ENCODE measurements at places on chromosomes 12 and 14. TPM values are rescaled to one million over a fixed set of nuclear protein-coding genes. Genes with fewer than 3 reads are reported as not detected.
A peak's percentile ranks its signal among the peaks of the same experiment; 100 is the strongest.

The CCDC38 gene
- 0.12 TPM for total RNA-seq

The G2E3 gene
- total RNA-seq: 22.0 TPM

The NGDN gene
- total RNA-seq: 26.9 TPM

The ENO2 gene
- 5.6 TPM for total RNA-seq

- DNase-seq: no peak
Observed at GRCh38 chr14:32341947-32342846, 13.1 kb downstream of the AKAP6 start.

DNA sequence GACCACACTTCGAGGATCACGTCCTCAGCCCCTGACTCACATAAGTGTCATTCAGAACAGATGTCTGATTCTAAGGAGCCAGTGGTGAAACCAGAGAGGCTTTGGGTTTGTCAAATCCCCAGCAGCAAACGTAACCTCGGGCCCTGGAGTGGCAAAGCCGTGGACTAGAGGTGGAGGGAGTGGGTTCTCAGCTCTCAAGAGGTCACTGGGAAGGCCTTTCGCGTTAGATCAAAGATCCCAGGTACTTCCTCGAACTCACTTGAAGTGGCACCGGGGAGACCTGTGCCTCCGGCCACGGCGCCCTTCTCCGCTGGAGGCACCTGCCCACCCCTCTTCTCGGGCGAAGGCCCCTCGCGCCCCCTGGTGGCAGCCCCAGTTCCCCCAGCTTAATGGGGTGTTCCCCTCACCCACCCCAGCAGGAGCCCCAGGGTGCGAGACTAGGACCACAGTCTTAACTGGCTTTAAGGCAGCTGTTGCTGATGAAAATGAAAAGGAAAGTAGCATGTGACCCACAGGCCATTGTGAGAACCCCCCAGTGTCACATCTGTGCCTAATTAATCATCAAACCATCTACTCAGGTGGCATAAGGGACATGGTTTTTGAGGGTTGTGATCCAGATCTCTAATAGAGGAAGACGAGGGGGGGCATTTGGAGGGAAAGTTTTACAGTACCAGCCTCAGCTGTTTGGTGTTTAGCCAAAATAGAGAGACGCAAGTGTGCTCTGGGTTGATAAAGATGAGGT, 672 bp upstream of the ESR2 start:
- peak; percentile 47 for DNase-seq

GRCh38 chr12:104641862-104642261, 185.1 kb downstream of the CHST11 start:
- no peak for DNase-seq

GRCh38 chr14:61699027-61699426, 3.7 kb downstream of the HIF1A start:
- no peak for DNase-seq

- DNase-seq: no peak
Observed at GRCh38 chr12:3139760-3140159, 62.6 kb downstream of the TSPAN9 start.

DNA sequence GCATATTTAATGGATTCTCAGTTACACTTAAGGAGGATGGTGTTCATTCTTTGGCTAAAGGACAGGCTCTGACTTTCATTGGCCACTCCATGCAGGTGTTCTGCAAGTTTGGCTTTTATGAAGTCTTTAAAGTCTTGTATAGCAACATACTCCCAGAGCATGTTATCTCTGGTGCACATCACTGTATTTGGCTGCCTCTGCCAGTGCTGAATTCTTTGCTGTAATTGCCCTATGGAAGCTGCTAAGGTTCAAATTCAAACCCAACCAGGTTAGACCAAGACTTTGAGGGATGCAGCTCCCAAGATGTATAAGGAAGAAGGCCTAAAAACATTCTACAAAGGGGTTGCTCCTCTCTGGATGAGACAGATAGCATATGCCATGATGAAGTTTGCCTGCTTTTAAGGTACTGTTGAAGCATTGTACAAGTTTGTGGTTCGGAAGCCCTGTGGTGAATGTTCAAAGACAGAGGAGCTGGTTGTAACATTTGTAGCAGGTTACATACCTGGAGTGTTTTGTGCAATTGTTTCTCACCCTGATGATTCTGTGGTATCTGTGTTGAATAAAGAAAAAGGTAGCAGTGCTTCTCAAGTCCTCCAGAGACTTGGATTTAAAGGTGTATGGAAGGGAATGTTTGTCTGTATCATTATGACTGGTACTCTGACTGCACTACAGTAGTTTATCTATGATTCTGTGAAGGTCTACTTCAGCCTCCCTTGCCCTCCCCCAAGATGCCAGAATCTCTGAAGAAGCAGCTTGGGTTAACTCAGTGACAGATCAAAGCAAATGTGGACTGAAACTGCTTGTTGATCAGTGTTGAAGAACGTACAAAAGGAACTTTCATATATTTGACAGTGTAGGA, 19.4 kb downstream of the TMEM116 start:
- no peak for DNase-seq

DNA sequence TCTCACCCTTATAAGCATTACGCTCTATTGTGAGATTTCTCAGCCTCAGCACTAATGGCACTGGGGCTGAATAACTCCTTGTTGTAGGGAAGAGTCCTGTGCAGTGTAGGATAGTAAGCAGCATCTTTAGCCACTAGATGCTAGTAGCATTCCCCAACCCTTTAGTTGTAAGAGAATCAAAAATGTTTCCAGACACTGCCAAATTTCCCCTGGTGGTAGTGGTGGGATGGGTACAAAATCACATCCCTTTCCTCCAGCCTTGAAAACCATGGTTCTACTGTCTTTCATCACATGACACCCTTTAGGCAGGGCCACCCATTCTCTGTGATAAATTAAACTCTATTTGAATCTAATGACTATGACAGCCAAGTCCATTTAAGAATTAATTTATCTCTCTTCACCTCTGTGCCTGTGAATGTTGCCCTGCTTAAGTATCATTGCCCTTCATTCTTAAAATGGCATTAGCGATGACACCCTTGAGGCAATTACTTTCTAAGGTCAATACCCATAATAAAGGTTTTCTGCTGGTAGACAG, 199.4 kb downstream of the ANO4 start:
- DNase-seq: no peak

DNA sequence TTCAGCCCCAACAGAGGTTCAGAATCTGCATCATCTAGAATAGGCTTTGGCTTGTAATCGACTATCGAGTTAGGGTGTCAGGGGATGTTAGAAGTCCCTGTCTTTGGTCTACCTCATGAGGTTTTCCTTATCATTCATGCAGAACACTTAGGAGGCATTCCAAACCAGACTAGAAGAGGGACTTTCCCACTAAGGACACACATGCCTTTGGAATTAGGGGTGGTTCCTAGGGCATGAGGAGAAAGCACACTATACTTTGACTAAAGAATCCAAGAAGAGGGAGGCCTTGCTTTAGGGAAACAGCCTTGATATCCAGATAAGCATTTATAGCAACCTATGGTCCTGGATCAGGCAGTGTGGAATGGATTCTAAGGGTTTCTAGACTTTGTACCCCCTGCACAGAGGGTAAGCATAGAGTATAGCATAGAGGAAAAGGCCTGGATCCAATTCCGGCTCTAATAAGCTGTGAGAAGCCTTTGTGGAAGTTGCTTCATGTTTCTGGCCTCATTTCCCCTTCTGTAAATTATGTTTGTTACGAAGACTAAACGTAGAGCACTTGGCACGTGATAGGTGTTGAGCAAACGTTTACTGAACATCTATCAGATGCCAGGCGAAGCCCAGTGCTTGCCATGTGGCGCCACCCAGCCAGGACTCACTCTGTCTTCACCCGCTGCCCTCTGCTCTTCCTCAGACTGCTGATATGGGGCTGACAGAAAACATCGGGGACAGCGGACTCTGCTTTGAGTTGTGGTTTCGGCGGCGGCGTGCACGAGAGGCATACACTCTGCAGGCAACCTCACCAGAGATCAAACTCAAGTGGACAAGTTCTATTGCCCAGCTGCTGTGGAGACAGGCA, 13.2 kb downstream of the ZNF219 start:
- DNase-seq: no peak

DNA sequence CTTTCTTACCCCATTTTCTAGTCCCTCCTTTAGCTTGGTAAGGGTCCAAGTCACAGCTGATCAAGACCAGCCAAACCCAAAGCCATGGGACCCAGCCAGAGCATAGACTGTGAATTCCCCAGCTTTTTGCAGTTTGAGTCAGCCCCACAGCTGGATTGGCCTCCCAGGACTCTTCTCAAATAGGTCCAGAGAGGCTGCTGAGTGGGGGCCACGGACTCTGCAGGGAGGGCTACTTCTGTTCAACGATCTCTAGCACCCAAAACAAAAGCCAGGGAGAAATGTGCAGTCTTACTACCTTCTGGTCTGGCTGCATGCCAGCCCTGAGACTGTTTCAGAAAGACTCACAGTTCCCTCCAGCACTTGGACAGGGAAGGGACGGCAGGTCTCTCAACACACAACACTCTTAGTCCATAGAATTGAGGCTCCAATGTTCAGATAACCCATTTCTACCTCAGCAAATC, 1.6 kb downstream of the VDR start:
- DNase-seq: peak; percentile 82

DNA sequence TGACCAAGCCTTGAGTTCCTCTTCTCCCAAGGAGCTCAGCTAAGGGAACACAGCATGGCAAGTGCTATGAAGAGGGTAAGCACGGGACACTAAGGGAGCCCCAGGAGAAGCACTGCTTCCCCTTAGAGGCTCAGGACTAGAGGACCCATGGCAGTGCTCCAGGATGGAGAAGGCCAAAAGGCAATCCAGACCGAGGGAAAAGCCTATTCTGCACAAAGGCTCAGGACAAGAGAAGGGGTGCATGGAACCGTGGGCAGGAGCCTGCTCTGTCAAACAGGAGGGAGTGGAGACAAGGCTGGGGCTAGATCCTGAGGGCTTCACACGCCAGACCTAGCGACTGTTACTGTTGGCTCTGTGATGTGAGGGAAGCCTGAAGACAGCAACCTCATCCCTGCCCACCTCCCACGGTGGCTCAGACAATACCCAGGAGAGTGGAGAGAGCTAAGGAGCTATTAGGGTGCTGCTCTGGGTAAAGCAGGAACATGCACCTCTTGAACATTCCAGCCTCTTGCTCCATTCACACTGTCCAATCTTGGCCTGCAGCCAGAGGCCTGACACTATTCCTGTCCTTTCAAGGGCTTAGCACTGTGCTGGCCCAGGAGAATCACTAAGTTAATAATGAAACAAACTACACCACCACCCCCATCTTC, 24.2 kb downstream of the OTUB2 start:
- no peak for DNase-seq

DNA sequence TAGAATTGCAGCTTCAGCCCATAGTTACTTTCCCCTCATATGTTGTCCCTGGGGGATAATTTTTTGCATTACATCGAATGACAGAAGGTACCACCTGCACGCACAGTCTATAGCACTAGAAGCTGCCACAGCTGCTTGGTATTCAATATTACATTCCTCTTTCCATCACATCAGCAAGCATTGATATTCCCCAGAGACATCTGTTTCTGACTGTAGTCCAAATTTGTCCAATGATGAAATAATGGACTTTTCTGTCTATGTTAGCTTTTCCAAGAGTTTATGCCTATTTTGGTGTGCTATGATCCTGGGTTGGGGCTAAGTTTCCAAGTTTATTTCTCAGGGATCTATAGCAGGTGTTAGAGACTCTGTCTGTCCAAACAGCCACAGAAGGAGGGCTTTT, 335.4 kb downstream of the LRIG3 start:
- no peak for DNase-seq

All from MG63 (cell line).